HFFc6 (cell line): ENCODE measurements at places on chromosomes 7 and 10. TPM values are rescaled to one million over a fixed set of nuclear protein-coding genes. Genes with fewer than 3 reads are reported as not detected.

DNA sequence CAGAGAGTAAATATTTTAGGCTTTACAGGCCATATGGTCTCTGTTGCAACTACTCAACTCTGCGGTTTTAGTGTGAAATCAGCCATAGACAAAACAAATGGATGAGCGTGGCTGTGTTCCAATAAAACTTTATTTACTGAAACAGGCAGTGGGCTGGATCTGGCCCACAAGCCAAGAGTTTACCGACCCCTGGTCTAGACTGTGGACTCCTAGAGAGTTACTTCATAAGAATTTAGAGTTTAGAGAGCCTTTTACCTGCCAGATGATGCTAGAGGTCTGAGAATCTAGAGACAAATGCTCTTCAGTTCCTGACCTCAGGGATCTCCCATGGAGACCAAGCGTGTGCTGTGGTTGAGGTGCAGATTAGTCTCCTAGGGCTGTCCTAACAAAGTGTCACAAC lies 174.8 kb downstream of the PTEN start:
- peak; percentile 50 for DNase-seq

DNA sequence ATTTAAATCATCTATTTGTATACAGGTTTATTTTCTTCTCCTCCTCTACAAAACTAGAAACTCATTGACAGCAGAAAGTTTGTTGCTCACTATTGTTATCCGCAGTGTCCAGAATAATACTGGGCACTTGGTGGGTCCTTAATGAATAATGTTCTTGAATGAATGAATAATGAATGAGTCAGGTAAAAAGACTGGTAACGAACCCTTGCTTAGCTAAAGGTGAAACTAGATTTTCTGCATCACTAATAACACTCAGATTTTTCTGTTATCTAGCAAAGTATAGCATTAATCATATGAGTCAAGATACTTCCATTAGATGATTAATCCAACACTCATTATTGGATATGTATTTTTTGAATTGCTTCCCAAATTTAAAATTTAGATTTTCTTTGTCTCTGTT lies 953.2 kb downstream of the SORCS3 start:
- DNase-seq, result no peak

- DNase-seq, result peak; percentile 81
Observed at GRCh38 chr7:55641273-55641691, 69.0 kb upstream of the VOPP1 start.

MOGAT3 gene
- not detected in 2 replicates for total RNA-seq

GRCh38 chr10:83518779-83519178 lies 620.5 kb upstream of the GHITM start:
- no peak for DNase-seq

DNA sequence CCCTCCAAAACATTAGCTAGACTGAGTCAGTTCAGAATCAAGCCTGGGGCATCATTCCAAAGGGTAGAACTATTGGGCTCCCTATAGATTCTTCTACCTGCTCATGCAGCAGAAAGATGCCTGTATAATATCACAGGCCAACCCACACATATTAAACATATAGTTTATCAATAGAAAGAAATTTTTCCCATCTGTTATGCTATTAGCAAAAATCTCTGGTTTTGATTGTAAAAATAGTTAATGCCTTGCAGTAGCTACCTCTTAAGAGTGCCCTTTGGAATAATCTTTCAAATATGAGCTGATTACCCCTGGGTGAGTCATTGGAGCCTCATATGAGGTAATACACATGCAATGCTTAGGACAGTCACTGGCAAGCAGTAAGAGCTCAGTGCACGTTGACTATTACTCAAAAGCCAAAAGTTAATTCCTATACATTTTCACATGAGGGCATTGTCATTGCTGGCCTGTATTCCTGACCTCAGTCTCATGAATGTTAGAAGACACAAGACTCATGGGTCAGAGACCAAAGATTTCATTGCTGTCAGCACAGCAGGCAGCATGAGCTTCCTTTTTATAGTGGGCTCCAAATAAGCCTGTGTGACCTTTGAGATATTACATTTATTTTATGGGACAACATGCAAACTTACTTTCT lies 180.0 kb downstream of the FGFR2 start:
- no peak for DNase-seq

DNA sequence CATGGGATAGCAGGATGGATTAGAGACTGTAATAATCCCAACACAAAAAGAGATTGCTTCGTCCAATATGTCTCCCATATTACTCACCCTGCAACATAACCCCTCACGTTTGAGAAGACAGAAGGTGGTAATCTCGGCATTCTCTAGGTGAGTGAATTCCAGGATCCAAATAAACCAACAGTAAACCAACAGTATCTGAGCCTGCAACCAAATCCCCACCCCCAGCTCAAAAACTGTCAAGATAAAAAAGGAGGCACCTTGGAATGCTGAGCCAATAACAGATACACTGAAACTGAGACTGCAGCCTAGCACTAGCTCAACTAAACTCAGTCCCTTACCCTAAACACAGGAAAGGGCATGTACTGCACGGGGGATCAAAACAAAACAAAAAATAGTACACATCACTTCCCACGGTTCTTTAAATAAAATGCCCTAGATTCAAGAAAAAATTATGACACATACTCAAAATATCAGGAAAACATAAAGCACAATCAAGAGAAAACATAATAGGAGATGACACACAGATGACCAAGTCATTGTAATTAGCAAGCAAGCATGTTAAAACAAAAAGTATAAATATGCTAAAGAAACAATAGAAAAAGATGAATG lies 28.0 kb downstream of the IPMK start:
- peak; percentile 6 for DNase-seq

GRCh38 chr7:139697056-139697455 lies 80.7 kb downstream of the HIPK2 start:
- DNase-seq, result no peak

- no peak for DNase-seq
Observed at GRCh38 chr7:111825046-111825445, 262.8 kb upstream of the IMMP2L start.

DNA sequence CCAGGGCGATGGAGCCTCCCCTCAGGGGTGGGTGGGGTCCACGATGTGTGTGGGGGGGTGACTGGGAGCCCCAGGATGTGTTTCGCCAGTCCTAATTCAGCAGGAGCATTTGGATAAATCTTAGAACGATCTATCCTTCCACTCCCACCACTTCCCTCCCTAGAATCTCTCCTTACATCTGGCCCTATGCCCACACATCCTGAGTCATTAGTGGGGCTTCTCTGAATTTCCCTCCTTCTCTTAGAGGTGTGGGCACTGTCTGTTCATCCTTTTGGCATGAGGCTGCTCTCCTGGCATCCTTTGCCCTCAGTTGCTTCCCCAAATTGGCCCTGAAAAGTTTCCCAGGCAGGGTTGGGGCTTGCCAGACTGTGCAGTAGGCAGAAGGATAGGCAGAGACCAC lies 1.6 kb downstream of the GHRHR start:
- no peak for DNase-seq

GRCh38 chr7:34087892-34088891 lies 182.9 kb downstream of the BMPER start:
- peak; percentile 44 for DNase-seq

DNA sequence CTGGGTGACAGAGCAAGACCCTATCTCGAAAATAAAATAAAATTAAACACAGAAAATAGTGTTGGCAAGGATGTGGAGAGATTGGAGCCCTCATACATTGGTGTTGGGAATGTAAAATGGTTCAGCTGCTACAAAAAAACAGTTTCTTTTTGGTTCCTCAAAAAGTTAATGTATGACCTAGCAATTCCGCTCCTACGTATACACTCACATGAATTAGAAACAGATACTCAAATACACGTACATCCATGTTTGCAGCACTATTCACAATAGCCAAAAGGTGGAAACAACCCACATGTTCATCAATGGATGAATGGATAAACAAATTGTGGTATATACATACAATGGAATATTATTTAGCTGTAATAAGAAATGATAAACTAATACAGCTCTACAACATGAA lies 28.4 kb upstream of the CHCHD3 start:
- no peak for DNase-seq

GRCh38 chr10:95987685-95988426 lies 55.5 kb upstream of the CCNJ start:
- DNase-seq, result no peak

- DNase-seq, result peak; percentile 72
Observed at GRCh38 chr7:30750683-30751650, 968 bp upstream of the INMT start.

- no peak for DNase-seq
Observed at GRCh38 chr10:97005349-97005748, 173.3 kb downstream of the LCOR start.

GRCh38 chr7:30914596-30914995 lies 2.9 kb downstream of the AQP1 start:
- peak; percentile 80 for DNase-seq

DNA sequence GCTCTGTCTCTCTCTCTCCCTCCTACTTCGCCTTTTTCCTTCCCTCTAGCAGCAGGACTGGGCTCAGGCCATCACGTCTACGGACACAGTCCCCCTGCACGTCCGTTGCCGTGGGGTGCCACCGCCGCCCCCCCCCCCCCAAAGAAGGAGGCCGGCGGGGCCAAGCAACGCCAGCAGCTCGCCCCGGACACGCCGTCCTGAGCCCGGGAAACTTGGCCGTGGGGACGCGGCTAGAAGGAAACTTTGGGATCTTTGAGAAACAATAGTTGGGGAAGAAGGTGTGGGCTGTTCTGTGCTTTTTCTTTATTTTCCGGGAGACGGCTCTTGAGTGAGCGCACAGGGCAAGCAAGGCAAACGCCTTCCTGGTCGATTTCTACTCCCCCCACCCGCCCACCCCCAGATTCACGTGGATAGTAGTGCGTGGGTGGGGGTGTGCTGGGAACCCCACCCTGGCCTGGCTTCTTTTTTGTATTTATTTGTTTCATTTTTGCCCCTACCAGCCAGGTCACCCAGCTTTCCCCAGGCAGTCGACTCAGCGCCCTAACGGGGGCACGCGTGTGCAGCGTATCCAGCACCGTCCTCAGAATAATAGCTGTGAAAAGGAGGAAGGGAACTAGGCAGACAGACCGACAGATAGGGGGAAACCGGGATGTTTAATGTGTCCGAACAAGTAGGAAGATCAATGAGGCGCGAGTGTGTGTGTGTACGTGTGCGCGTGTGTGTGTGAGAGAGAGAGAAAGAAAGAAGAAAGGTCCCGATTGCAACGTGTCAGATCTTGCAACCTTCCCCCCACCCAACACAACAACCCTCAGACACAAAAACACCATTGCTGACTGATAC lies 1.4 kb downstream of the MXI1 start:
- peak; percentile 45 for DNase-seq

TMEM273 gene
- not detected in 3 replicates for total RNA-seq

- DNase-seq, result no peak
Observed at GRCh38 chr7:6589151-6589828, 531 bp upstream of the INTS15 start.

- peak; percentile 48 for DNase-seq
Observed at GRCh38 chr7:95476904-95477594, 8.7 kb upstream of the ASB4 start.
